ENCODE measurements at places on chromosomes 4 and X. TPM values are rescaled to one million over a fixed set of nuclear protein-coding genes. Genes with fewer than 3 reads are reported as not detected.

GRCh38 chr4:142353149-142353738, 492.9 kb downstream of the INPP4B start:
- no peak for DNase-seq
- H3K36me3 ChIP-seq = no peaks in the 10 kb centered on the region
- H3K4me1 ChIP-seq = peaks cover 22% of the 10 kb centered on the region

GRCh38 chr4:124964251-124964650, 251.7 kb upstream of the ANKRD50 start:
- H3K27ac ChIP-seq = no peak overlapping the region
- H3K4me1 ChIP-seq = no peaks in the 10 kb centered on the region
- H3K36me3 ChIP-seq = no peaks in the 10 kb centered on the region
- no peak for DNase-seq
- no peak overlapping the region for H3K4me3 ChIP-seq

GRCh38 chrX:134671294-134671693, 13.0 kb upstream of the PLAC1 start:
- DNase-seq = no peak
- H3K27me3 ChIP-seq = no peaks in the 10 kb centered on the region
- H3K4me1 ChIP-seq = no peaks in the 10 kb centered on the region
- H3K36me3 ChIP-seq = no peaks in the 10 kb centered on the region
- H3K4me3 ChIP-seq = no peak overlapping the region
- H3K27ac ChIP-seq = no peak overlapping the region

- H3K27me3 ChIP-seq = no peaks in the 10 kb centered on the region
- H3K27ac ChIP-seq = no peak overlapping the region
- H3K36me3 ChIP-seq = no peaks in the 10 kb centered on the region
- no peaks in the 10 kb centered on the region for H3K4me1 ChIP-seq
Measured at GRCh38 chr4:162782778-162783525, 383.7 kb downstream of the NAF1 start.

DNA sequence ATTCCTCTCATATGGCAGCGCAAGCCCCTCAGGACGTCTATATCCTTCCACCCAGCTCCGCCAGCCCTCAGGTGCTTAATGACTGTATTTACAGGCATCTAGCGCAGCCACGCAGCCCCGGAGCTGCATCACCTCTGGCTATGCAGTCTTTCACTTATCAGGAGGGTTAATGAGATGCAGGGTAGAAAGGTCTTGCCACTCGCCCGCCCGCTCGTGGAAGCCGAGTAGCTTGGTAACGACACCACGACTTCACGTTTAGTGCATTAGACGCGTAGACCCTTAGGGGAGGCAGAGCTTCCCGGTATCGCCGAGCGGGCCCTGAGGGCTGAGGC, 1.5 kb upstream of the SLC16A2 start:
- peak overlapping the region; percentile 88 for H3K27ac ChIP-seq
- H3K36me3 ChIP-seq = no peaks in the 10 kb centered on the region
- peaks cover 3% of the 10 kb centered on the region for H3K27me3 ChIP-seq
- peak overlapping the region; percentile 94 for H3K4me3 ChIP-seq

- no peaks in the 10 kb centered on the region for H3K27me3 ChIP-seq
- no peak overlapping the region for H3K4me3 ChIP-seq
- DNase-seq = no peak
- no peak overlapping the region for H3K27ac ChIP-seq
- peaks cover 7% of the 10 kb centered on the region for H3K4me1 ChIP-seq
Measured at GRCh38 chr4:139312552-139313332, 10.5 kb upstream of the NDUFC1 start.

DNA sequence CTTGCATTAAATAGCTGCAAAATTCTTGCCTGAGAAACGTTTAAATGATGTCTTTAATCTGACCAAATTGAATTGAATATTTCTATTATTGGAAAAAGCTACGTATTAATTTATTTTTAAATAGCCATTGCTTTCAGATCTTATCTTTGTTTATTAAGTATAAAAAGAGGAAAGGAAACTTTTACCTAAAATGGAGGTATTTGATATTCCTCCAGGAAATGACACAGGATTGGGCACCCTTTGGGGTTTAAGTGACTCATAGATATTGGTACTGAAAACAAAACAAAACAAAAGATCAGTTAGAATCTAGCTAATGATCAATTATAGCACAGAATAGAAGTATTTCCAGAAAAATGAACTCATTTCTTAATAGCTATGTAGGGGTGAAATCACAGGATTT, 34.1 kb downstream of the PLS3 start:
- H3K27me3 ChIP-seq = no peaks in the 10 kb centered on the region
- H3K4me3 ChIP-seq = peak overlapping the region; percentile 85
- peak overlapping the region; percentile 99 for H3K27ac ChIP-seq
- no peak for DNase-seq
- peaks cover 16% of the 10 kb centered on the region for H3K36me3 ChIP-seq

GRCh38 chr4:61198686-61199085, 1.4 kb upstream of the ADGRL3 start:
- peaks cover 60% of the 10 kb centered on the region for H3K27me3 ChIP-seq
- DNase-seq = no peak
- H3K27ac ChIP-seq = no peak overlapping the region

GRCh38 chr4:38752372-38752940, 30.3 kb downstream of the TLR10 start:
- no peaks in the 10 kb centered on the region for H3K36me3 ChIP-seq
- H3K4me3 ChIP-seq = peak overlapping the region; percentile 52

DNA sequence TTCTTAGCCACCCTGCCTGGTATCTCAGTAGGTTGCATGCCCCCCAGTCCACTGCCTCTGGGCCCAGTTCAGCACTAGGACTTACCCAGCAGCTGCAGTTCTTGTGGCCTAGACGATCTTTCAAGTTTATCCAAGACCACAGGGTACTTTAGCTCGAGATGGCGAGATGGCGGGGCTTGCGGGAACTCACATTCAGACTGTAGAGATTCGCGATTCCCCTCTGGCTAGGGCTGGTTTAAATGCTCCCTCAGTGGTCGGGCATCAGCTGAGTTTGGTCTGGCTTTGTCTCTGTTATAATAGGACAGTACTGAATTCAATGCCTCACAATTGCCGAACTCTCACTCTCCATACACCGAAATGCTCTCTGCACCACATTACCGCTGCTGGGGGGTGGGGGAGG, 18.4 kb upstream of the RFC1 start:
- H3K27ac ChIP-seq = no peak overlapping the region
- no peaks in the 10 kb centered on the region for H3K4me1 ChIP-seq
- DNase-seq = no peak
- peaks cover 11% of the 10 kb centered on the region for H3K27me3 ChIP-seq

- peaks cover 10% of the 10 kb centered on the region for H3K4me1 ChIP-seq
- no peaks in the 10 kb centered on the region for H3K27me3 ChIP-seq
- no peaks in the 10 kb centered on the region for H3K36me3 ChIP-seq
- DNase-seq = no peak
- no peak overlapping the region for H3K27ac ChIP-seq
Measured at GRCh38 chr4:102437111-102437510, 64.0 kb upstream of the NFKB1 start.

DNA sequence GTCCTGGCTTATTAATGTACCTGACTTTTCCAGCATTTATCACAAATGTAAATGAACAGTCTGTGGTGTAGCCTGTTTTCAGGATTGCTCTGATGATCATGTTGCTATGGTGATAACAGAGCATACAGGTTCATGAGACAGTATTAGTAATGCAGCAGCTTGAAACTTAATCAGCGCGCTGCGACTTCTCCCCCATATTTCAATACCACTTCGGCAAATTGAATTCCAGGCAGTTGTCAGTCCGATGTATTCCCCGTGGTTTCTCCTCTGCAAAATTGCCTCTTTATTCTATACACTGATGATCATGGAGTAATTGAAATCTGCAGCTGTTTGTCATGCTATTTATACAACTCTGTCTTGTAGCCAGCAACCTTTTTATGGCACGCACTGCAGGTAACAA, 239.3 kb downstream of the C4orf33 start:
- H3K27me3 ChIP-seq = peaks cover 3% of the 10 kb centered on the region
- H3K27ac ChIP-seq = no peak overlapping the region
- no peaks in the 10 kb centered on the region for H3K36me3 ChIP-seq
- peaks cover 15% of the 10 kb centered on the region for H3K4me1 ChIP-seq
- H3K4me3 ChIP-seq = no peak overlapping the region

GRCh38 chr4:148376151-148376550, 66.1 kb downstream of the NR3C2 start:
- no peaks in the 10 kb centered on the region for H3K36me3 ChIP-seq
- H3K4me1 ChIP-seq = peaks cover 8% of the 10 kb centered on the region
- DNase-seq = no peak
- no peaks in the 10 kb centered on the region for H3K27me3 ChIP-seq
- no peak overlapping the region for H3K4me3 ChIP-seq
- H3K27ac ChIP-seq = no peak overlapping the region

- no peaks in the 10 kb centered on the region for H3K4me1 ChIP-seq
- no peaks in the 10 kb centered on the region for H3K36me3 ChIP-seq
- H3K27me3 ChIP-seq = no peaks in the 10 kb centered on the region
- DNase-seq = no peak
Measured at GRCh38 chr4:127309369-127310102, 323.2 kb upstream of the INTU start.

DNA sequence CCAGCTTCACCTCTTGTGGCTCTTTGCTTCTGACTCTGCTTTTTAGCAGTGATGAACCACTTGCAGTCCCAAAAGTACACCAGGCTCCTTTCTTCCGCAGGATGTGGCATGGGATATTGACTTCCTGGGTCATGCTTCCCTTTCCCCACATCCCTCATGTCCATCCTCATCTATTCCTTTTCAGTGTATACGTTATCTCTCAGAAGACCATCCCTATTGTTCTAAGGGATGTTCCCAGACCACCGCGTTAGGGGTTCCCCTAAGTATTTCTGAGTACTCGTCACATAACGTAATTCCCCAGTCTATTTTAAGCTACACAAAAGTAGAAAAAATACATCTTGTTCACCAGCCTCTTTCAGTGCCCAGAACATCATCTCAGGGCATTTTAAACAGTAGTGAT, 71.1 kb upstream of the NLGN4X start:
- H3K27me3 ChIP-seq = peaks cover 23% of the 10 kb centered on the region
- no peaks in the 10 kb centered on the region for H3K36me3 ChIP-seq
- H3K4me3 ChIP-seq = no peak overlapping the region
- no peak for DNase-seq
- H3K4me1 ChIP-seq = peaks cover 14% of the 10 kb centered on the region
- no peak overlapping the region for H3K27ac ChIP-seq

DNA sequence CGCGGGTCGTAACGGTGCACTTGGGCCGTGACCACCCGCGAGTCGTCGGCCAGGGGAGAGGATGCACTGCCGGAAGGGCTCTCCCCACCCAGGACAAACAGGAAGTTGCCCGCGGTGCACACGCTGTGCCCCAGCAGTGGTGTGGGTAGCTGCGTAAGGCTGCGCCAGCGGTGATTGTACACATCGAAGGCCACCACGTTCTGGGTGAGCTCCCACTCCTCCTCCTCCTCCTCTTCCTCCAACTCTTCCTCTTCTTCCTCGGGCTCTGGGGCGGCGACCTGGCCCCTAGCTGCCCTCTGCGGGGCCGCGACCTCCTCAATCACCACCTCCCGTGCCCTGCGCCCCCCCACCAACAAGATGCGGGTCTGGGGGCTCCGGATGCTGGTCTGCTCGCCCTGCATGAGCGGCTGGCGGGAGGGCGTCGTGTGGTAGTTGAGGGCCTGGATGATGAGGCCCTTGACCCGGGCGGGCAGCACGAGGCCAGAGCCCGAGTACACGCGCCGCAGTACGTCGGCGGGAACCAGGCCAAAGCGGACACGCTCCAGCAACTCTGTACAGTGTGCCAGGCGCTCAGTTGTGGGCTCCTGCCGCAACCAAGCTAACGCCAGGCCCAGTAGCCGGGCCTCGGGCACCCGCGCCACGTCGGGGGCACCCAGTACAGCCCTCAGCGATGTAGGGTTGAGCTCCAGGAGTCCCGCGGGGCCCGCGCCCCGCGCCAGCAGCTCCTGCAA, 1.4 kb downstream of the KLHL34 start:
- H3K4me1 ChIP-seq = peaks cover 7% of the 10 kb centered on the region
- no peak overlapping the region for H3K27ac ChIP-seq
- no peak for DNase-seq
- H3K27me3 ChIP-seq = no peaks in the 10 kb centered on the region
- peaks cover 3% of the 10 kb centered on the region for H3K36me3 ChIP-seq
- H3K4me3 ChIP-seq = no peak overlapping the region

- DNase-seq = no peak
- H3K27ac ChIP-seq = no peak overlapping the region
- H3K4me3 ChIP-seq = no peak overlapping the region
- H3K27me3 ChIP-seq = no peaks in the 10 kb centered on the region
Measured at GRCh38 chr4:132839070-132839469, 310.0 kb upstream of the PCDH10 start.

GRCh38 chr4:93761286-93761685, 67.3 kb upstream of the ATOH1 start:
- DNase-seq = no peak
- no peaks in the 10 kb centered on the region for H3K36me3 ChIP-seq
- no peak overlapping the region for H3K4me3 ChIP-seq

DNA sequence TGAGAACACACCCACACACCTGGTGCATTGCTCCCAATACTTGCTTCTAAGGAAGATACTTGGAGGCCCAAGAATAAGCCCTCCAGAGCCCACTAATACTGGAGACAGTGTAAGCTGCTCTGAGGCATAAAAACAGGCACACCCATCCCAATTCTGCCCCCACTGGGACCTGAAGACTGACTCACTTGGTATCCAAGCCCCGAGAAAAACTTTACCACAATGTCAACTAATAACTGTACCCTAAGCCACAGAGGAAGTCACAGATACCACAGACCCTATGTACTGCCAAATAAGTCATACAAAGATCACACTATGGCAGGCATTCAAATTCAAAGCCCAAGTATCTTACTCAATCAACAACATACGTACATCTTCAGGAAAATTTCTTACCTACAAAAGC, 398.2 kb upstream of the SPANXN1 start:
- H3K36me3 ChIP-seq = no peaks in the 10 kb centered on the region
- H3K4me3 ChIP-seq = no peak overlapping the region
- H3K27ac ChIP-seq = no peak overlapping the region
- H3K27me3 ChIP-seq = no peaks in the 10 kb centered on the region
- no peaks in the 10 kb centered on the region for H3K4me1 ChIP-seq

GRCh38 chr4:55435141-55435841, 39.5 kb downstream of the TMEM165 start:
- H3K36me3 ChIP-seq = peaks cover 23% of the 10 kb centered on the region
- no peak overlapping the region for H3K4me3 ChIP-seq

GRCh38 chr4:168631241-168632162, 134.7 kb downstream of the PALLD start:
- peak overlapping the region; percentile 96 for H3K4me3 ChIP-seq
- H3K27ac ChIP-seq = peak overlapping the region; percentile 90
- H3K27me3 ChIP-seq = peaks cover 12% of the 10 kb centered on the region
- H3K4me1 ChIP-seq = peaks cover 36% of the 10 kb centered on the region
- DNase-seq = peak; percentile 85

DNA sequence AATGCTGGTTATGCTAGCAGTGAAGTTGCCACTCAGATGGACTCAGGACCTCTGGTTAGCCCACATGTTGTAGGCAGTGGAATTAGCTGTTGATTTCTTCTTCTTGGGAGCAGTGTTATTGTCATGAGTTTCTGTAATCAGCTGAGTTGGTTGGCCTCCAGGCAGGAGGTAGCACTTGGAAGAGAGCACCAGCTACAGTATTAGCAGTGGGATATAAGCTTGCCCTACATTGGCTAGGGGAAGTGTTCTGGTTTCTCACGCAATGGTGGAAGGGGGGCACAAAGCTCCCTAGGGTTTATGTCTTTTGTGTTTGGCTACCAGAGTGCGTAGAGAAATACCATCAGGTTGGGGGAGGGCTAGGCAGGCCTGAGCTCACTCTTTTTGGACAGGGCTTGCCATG, 34.0 kb upstream of the UCP1 start:
- no peak overlapping the region for H3K4me3 ChIP-seq
- no peak for DNase-seq

TBC1D9 gene
- 29.1 TPM for total RNA-seq

DSPP gene
- total RNA-seq = not detected

SCRG1 gene
- total RNA-seq = 0.17 TPM

GCNA gene
- 0.79 TPM for total RNA-seq

APOO gene
- 78.2 TPM for total RNA-seq

PITX2 gene
- total RNA-seq = 13.8 TPM

TLR3 gene
- 8.8 TPM for total RNA-seq

EDA gene
- total RNA-seq = 3.9 TPM

SOD3 gene
- total RNA-seq = 3.8 TPM

ATP8A1 gene
- 10.3 TPM for total RNA-seq

Data from type B pancreatic cell (in vitro differentiated cells).